ENCODE measurements at places on chromosomes 2 and 18.
A peak's percentile ranks its signal among the peaks of the same experiment; 100 is the strongest.

- no peak for DNase-seq
Measured at GRCh38 chr2:41101281-41101680, 649.4 kb upstream of the SLC8A1 start.

GRCh38 chr2:11746807-11747459 is 501 bp downstream of the LPIN1 start:
- no peak for DNase-seq

- DNase-seq = no peak
Measured at GRCh38 chr2:2540406-2540805, 209.3 kb upstream of the MYT1L start.

DNA sequence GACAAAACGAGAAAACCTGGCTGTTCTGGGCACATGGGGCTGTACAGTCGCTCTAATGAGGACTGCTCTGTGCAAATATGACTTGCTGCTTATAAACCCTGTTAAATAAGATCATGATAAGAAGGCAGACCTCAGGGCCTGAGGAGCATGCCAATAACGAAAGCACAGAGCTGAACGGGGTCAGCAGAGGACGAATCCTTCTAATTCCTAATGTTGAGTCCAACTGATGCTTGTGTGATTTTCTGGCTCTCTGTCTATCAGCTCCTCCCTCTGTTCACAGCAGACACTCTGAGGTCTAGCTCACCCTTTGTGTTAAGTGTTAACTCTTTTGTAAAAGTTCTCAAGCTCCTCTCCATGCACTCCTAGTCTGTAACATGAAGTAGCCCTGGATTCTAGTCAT is 167.2 kb upstream of the REV1 start:
- no peak for DNase-seq

GRCh38 chr2:173239644-173240043 is 115.0 kb upstream of the CDCA7 start:
- DNase-seq = no peak

DNA sequence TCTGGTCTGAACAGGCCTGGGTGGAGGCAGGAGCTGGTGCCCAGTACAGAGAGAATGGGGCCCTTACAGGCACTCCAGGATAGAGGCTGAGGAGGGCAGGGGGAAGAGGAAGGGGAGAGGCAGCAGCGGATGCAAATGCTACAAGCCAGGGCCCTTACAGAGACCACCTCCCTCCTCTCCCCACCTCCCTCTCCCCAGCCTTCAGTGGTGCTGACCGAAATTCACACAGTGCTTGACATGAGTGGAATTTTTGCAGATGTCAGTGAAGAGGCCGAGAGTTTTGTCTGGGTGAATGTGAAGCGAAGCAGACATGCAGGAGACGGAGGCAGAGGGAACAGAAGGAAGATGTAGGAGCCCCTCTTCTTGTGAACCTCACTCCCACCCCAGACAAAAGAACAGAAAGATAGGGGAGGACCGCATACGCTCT is 31.9 kb downstream of the CIB4 start:
- no peak for DNase-seq

GRCh38 chr2:18244845-18245244 is 315.6 kb downstream of the RDH14 start:
- DNase-seq = no peak

DNA sequence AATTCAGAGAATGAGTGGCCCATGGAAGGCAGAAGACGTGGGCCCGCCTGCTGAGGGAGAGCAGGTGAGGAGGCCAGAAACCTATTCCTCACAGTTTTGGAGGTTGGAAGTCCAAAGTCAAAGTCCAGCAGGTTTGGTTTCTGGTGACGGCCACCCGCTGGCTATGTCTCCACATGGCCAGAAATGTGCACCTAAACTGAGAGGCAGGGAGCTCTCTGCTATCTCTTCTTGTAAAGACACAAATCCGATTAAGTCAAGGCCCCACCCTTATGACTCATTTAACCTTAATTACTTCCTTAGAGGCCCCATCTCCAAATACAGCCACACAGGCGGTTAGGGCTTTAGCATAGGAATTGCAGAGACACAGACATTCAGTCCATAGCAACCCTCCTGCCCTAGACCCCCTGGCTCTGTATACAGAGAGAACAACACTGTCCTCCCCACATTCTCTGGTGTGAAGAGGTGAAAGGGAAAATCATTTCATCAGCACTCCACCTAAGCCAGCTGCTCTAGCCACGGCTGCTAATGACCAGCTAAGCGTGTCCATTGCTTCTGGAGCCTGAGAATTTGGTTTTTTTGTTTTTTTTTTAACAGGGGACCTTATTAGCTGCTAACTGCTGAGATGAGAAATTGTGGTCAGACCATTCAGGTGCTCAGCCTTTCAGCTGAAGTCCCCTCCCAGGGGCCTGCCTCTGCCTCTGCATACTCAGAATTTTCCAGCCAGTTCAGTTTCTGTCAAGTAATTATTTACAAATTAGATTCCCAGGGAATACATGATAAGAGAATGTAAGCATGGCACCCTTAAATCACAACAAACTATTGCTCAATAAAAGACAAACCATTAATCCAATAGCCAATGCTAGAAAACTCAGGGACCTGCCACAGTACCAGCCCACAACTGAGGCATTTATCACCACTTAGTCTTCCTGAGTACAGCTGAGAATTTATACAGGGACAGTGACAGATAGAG is 368.7 kb upstream of the ID2 start:
- DNase-seq = no peak

DNA sequence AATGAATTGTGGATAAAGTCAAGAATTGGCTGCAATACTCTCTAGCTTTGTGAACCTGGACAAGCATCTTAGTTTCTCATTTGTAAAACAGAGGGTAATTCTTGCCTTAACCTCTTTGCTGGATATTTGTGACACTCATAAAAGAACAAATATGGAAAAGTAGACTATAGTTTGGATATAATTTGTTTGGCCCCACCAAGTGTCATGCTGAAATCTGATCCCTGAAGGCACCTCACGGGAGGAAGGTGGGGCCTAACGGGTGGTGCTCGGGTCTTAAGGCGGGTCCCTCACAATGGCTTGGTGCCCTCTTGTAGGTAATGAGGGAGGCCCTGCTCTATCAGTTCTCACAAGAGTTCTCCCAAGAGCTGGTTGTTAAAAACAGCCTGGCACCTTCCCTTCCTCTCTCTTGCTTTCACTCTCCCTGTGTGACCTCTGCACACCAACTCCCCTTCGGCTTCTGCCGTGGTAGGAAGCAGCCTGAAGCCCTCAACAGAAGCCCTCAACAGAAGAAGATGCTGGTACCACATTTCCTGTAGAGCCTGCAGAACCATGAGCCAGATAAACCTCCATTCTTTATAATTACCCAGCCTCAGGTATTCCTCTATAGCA is 37.4 kb downstream of the ARL4C start:
- no peak for DNase-seq

- DNase-seq = no peak
Measured at GRCh38 chr18:10262566-10262965, 191.9 kb upstream of the APCDD1 start.

- DNase-seq = peak; percentile 19
Measured at GRCh38 chr18:32920796-32921787, 148.3 kb upstream of the KLHL14 start.

GRCh38 chr2:237791977-237792727 is 6.4 kb upstream of the RBM44 start:
- DNase-seq = no peak

GRCh38 chr18:12749121-12749520 is 46.3 kb downstream of the PSMG2 start:
- DNase-seq = no peak

- no peak for DNase-seq
Measured at GRCh38 chr2:222709191-222709891, 37.9 kb downstream of the MOGAT1 start.

- DNase-seq = no peak
Measured at GRCh38 chr2:144325086-144325485, 194.8 kb downstream of the ZEB2 start.

Data from HFF-Myc (cell line).